Activated CD4-positive, alpha-beta T cell treated with anti-CD3 and anti-CD28 coated beads, Interleukin-2, amount 50 U/mL, for 48 hours (primary cell): ENCODE measurements at places on chromosomes 3 and 15.

GRCh38 chr15:35491999-35492398 is 54.0 kb downstream of the DPH6 start:
- DNase-seq = no peak

DNA sequence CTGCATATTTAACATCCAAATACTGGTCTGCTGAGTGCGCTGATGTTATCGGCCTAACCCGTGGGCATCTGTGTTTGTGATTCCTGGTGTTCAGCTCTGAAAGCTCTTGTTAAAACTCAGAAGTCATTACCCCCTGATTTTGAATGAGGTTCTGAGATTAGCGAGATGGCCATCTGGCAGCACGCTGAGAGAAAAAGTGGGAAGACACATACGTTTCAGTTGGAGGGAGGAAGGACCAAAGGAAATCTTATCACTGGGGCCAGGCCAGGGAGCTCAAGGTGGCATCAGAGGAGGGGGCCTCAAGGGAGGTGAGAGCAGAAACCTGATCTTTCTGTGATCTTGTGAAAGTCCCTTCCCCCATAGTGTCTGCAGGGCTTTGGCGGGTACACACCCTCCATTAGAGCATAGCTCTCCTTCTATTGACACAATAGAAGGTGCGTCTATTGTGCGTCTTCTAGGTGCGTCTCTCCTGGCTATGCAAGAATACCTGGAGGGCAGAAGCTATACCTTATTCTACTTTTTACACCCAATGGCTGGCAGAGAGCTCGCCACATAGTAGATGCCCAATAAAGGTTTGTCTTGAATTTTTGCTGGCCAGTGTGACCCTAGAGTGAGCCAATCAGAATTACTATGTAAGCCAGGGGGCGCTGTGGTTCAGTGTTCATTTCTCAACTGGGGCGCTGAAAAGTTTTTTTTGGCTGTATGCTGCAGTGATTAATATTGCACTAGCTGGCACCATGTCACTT is 182.4 kb downstream of the SHQ1 start:
- peak; percentile 64 for DNase-seq

DNA sequence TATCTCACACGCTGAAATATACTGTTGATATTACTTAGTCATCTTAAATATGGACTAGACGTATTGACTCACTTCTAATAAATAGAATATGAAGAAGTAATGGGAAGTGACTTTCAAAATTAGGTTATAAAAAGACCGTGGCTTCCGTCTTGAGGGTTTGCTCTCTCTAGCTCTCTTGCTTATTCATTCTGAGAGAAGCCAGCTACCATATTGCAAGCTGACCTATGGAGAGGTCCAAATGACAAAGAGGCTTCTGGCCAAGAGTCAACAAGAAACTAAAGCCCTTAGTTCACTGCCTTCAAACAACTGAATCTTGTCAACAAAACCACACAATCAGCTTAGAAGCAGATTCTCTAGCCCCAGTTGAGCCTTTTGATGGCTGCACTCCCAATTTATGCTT is 46.1 kb downstream of the SLC9C1 start:
- no peak for DNase-seq

GRCh38 chr3:15327941-15328340 is 4.4 kb downstream of the SH3BP5 start:
- no peak for DNase-seq

- DNase-seq = no peak
Measured at GRCh38 chr3:105399611-105400010, 32.9 kb downstream of the ALCAM start.

DNA sequence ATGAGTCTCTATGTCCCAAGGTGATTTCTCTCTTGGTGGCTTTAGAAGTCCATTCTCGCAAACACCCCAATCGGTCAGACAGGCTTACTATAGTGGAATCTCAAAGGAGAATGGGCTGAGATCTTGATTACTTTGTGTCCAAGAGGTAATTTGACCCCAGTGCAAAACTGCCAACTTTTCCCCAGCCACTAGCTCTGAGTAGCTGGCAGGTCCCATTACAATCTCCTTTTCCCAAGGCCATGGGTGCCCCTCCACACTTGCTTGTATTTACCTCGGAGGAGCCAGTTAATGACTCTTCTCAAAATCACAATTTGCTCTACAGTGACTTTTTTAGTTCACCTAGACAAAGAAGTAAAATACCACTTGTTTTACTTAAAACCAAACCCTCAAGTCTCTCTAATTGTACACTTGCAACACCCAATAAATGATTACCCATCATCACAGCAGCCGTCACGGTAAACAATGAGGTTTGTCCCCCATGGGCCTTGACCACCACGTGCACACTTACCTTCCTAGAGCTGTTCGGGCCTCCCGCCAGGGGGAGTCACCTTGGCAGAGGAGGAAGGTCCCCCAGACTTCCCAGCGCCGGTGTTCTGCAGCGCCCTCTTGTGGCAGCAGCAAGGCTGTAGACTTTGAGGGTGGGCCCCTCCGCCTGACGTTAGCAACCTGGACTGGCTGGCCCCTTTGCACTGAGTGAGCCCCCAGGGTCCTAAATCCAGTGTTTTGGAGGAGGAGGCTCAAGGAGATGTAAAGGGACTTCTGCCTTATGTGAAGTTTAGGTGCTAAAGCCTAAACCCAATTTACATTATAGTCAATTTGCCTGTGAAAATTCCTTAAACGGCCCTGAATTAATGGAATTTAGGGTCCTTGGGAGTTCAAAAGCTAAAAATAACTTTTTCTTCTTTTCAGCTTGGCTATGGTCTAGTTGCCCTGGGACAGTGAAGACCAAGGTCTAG is 18.7 kb upstream of the HDAC11 start:
- peak; percentile 80 for DNase-seq

- no peak for DNase-seq
Measured at GRCh38 chr3:128804811-128805155, 74.6 kb upstream of the ACAD9 start.

DNA sequence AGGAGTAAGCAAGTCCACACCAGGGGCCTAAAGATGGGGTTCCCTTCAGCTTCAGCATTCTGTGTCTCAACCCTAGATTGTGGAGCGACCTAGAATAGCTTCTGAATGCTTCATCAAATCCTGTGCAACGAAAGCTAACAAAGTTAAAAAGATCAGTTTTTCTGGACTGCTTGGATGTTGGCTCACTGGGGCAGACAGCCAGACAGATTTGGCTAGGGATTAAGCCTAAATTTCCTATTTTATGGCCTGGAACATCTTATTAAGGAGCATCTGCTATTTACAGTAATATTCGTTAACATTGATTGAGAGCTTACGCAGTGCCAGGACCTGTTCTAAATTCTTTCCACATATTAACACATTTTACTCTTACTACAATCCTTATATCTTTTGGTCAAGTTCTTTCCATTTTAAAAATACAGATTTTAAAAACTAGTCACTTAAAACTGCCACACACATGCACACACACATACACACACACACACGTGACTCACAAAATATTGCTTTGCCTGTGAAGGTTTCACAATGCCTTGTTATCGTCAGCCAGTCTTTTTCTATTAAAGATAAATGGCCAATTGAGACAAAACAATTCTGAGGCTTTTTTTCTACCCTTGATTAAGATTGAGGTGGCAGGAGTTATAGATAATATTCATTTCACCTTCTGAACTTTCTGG is 173.3 kb upstream of the SNTN start:
- no peak for DNase-seq

DNA sequence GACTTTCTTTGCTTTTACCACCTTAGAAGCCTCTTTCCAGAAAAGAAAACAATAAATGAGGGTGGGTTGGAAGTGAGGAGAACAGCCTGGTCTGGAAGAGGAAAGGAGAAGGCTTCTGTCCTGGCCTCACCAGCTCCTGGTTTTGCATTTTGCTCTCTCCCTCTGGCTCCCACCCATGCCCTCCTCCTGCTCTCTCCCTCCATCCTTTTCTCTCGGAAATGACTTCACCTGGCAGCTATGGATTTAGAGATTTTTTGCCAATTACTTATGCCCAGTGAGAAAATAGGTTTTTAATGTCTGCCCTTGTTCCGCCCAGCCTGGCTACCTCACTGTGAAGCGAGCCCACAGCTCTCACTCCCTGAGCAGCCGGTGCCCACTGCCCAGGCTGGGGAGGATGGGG is 77.9 kb upstream of the NTRK3 start:
- no peak for DNase-seq

DNA sequence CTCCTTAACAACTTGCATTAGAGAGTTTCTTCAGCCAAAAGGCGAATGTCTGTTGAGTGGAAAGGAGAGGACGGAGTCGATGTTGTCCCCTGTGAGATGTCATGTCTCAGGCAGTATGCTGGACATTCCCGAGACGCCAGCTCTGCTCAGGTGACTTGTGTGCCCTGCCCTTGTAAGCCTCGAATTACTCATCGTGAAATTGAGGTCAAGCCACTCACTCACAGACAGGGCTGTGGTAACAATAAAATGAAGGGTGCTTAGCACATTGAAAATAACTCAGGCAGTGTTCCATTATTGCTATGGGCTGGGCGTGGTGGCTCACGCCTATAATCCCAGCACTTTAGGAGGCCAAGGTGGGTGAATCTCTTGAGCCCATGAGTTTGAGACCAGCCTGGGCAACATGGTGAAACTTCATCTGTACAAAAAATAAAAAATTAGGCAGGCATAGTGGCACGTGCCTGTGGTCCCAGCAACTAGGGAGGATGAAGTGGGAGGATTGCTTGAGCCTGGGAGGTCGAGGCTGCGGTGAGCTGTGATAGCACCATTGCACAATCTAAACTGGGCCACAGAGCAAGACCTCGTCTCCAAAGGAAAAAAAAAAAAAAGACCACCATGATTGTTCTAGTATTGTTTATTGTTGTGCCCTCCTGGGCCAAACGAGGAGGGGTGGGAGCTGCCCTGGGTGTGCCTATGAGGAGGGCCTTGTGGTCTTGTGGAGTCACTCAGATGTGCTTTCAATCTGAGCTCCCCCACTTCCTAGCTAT is 214.4 kb downstream of the THSD4 start:
- DNase-seq = no peak
